ENCODE measurements at places on chromosomes 7 and 10. TPM values are rescaled to one million over a fixed set of nuclear protein-coding genes. Genes with fewer than 3 reads are reported as not detected.

TMEM225B gene
- total RNA-seq, result 0.55 TPM

FASTK gene
- total RNA-seq, result 59.3 TPM

VWDE gene
- total RNA-seq, result 3.0 TPM

TMEM270 gene
- total RNA-seq, result not detected
